ENCODE measurements at places on chromosomes 12 and 14.
A peak's percentile ranks its signal among the peaks of the same experiment; 100 is the strongest.

DNA sequence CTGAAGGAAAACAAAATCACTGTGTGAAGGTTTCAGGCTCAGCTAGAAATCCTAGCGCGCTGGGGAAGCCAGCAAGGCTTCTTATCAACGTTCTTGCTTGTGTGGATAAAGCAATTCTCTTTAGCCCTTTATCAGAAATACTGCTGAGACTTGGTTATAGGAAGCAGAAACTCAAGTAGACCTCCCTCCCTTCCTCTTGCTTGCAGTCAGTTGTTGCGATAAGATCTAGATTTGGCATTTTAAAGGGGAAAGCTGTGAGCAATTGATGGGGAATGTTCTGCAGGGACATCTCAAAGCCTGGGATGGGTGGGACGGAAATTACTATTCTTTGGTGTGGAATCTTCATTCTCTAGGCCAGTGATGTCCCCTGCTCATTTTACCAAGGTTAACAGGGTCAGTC lies 76.4 kb upstream of the ANO4 start:
- H3K36me3 ChIP-seq, result no peaks in the 10 kb centered on the region
- no peaks in the 10 kb centered on the region for H3K4me1 ChIP-seq
- H3K27me3 ChIP-seq, result peaks cover 45% of the 10 kb centered on the region
- DNase-seq, result no peak
- H3K27ac ChIP-seq, result no peak overlapping the region

DNA sequence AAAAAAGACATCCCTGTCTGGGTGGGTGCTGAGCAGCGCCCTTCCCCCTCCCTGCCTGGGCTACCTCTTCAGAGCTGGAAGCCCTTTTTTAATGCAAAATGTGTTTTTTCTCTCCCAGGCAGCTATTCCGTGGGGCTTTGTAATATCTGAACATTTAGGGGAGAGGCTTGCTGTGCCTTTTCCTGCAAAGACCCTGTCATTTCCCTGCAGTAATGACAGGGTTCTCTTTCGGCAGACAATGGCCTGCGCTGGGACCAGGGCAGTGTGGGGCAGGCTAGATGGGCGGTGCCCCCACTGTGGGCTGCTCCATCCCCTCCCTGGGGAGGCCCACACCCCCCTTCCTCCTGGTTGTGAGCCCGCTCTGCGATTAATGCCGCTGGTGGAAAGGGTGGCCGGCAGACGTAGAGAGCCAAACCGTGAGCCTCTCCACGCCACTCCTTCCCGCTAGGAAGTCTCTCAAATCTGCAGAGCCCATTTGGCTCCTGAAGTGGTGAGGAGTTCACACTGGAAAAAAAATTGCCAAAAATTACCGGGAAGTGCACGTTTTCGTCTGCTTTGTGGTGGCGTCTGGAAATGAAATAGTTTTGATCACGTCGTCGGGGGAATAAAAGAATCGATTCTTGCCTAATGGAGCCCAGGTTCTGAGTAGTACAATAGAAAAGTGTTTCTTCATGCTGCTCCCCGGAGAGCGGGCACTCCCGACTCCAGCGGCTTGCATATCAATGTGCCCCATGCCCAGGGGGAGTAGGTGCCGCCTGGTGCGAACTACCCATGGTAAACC lies 31.5 kb downstream of the KIF26A start:
- H3K4me3 ChIP-seq, result no peak overlapping the region
- no peaks in the 10 kb centered on the region for H3K4me1 ChIP-seq
- H3K27me3 ChIP-seq, result no peaks in the 10 kb centered on the region

GRCh38 chr12:97642911-97643310 lies 180.3 kb downstream of the RMST start:
- H3K4me1 ChIP-seq, result no peaks in the 10 kb centered on the region
- H3K36me3 ChIP-seq, result no peaks in the 10 kb centered on the region
- no peaks in the 10 kb centered on the region for H3K27me3 ChIP-seq
- DNase-seq, result no peak
- no peak overlapping the region for H3K4me3 ChIP-seq
- H3K27ac ChIP-seq, result no peak overlapping the region

DNA sequence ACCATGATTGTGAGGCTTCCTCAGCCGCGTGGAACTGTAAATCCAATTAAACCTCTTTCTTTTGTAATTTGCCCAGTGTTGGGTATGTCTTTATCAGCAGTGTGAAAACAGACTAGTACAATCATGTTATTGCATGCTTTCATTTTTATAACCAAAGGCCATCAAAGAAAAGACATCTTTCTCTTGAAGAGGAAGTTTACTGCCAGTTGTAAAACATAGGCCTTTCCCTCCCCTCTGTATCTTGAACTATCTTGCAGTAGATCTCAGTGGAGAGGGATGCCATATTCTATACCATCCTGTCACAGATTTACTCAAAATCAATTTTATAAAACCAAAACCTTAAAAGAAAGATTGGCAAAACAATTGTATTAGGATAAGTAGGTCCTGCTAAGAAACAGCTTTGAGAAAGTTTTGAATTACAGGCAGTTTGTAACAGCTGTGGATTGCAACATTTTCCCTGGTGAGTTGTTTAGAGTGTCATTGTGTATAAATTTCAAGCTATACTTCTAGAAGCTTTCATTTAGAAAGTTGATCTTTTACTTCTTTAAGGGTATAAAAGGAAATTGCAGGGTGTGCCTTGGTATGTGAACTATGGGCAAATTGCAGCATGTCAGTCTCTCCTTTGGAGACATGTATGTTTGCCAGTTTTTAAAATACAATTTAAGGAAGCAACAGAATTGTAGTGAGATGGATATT lies 128.0 kb downstream of the ATP23 start:
- no peaks in the 10 kb centered on the region for H3K36me3 ChIP-seq
- DNase-seq, result no peak
- no peaks in the 10 kb centered on the region for H3K27me3 ChIP-seq
- H3K4me3 ChIP-seq, result no peak overlapping the region
- H3K4me1 ChIP-seq, result no peaks in the 10 kb centered on the region

- DNase-seq, result peak; percentile 26
- no peak overlapping the region for H3K4me3 ChIP-seq
- no peak overlapping the region for H3K27ac ChIP-seq
- peaks cover 16% of the 10 kb centered on the region for H3K27me3 ChIP-seq
- peaks cover 63% of the 10 kb centered on the region for H3K4me1 ChIP-seq
- H3K36me3 ChIP-seq, result no peaks in the 10 kb centered on the region
Observed at GRCh38 chr14:75226755-75227544, 50.5 kb upstream of the TMED10 start.

DNA sequence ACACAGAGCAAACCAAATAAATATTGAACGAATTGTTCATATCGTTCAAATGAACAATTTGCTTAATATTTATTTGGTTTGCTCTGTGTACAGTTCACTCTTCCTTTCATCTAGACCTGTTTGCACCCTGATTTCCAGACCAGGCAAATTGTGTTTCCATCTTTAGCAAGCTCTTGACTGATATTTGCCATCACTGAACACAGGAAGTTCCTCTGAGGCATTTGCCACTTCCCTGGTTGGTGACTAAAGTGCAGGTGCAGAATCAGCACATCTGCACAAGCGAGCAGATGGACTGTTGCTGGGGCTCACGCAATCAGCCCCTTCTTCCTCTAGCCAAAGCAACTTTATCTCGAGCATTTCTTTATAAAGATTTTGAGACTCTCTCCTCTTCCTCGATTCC lies 112.9 kb downstream of the DAAM1 start:
- DNase-seq, result peak; percentile 17
- H3K36me3 ChIP-seq, result no peaks in the 10 kb centered on the region
- H3K27me3 ChIP-seq, result no peaks in the 10 kb centered on the region

GRCh38 chr14:73633116-73634010 lies 11.4 kb upstream of the DNAL1 start:
- peaks cover 13% of the 10 kb centered on the region for H3K4me1 ChIP-seq
- no peaks in the 10 kb centered on the region for H3K27me3 ChIP-seq
- no peak overlapping the region for H3K27ac ChIP-seq
- peak overlapping the region; percentile 84 for H3K4me3 ChIP-seq

DNA sequence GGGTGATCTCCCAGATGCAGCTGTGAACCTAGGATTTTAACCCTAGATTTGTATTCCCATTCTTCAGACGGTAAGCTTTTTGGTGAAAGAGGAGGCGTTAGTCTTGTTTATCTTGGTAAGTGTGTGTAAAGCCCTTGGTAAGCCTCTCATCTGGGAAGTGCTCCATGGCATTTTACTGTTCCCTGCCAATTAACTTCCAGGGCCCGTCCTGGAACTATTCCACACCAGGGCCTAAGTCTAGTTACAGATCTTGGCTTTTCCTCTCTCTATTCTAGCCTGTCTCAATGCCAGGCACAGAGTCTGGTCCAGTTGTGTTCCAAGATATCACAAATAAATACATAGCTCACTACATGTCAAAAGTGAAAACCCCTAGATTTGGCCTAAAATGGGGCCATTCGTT lies 42.4 kb downstream of the YEATS4 start:
- no peak overlapping the region for H3K4me3 ChIP-seq
- no peaks in the 10 kb centered on the region for H3K27me3 ChIP-seq
- no peaks in the 10 kb centered on the region for H3K4me1 ChIP-seq
- H3K36me3 ChIP-seq, result no peaks in the 10 kb centered on the region
- H3K27ac ChIP-seq, result no peak overlapping the region

- peak overlapping the region; percentile 95 for H3K27ac ChIP-seq
- peak; percentile 45 for DNase-seq
- peak overlapping the region; percentile 95 for H3K4me3 ChIP-seq
- H3K4me1 ChIP-seq, result peaks cover 23% of the 10 kb centered on the region
- H3K36me3 ChIP-seq, result peaks cover 4% of the 10 kb centered on the region
Observed at GRCh38 chr12:14239350-14239934, 126.0 kb upstream of the ATF7IP start.

DNA sequence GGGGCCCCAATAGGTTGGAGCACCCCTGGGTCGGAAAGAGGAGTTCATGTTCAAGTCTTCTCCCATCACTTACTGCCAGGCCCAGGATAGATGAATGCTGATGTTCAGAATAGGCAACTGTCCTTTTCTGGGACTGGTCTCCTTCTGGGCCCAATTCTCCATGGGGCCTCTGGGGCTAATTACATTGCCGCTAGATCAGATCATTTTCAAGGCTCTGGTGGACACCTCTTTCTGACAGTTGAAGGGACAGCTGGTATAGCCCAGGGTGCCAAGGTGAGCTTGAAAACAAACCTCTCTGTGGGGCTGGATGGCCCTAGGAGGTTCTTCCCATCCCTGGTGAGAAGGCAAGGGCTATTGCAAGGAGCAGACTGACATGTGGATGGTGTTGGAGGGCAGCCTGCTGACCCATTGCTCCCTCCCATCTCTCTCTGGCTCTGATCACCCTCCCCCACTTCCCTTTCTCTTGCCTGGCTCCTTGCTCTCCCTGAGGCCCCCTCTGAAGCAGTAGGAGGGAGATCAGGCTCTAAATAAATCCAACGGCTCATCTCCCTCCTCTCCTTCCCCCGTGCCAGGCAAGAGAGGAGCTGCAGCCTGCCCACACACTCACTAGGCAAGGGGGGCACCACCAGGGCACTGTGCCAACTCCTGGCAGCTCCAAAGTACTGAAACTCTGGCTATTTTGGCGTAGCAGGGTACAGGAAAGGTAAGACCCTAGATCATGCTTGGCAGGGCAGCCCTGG lies 1.9 kb downstream of the CACNB3 start:
- peaks cover 25% of the 10 kb centered on the region for H3K4me1 ChIP-seq
- DNase-seq, result no peak
- H3K27me3 ChIP-seq, result peaks cover 22% of the 10 kb centered on the region
- no peak overlapping the region for H3K4me3 ChIP-seq
- no peak overlapping the region for H3K27ac ChIP-seq
- no peaks in the 10 kb centered on the region for H3K36me3 ChIP-seq

DNA sequence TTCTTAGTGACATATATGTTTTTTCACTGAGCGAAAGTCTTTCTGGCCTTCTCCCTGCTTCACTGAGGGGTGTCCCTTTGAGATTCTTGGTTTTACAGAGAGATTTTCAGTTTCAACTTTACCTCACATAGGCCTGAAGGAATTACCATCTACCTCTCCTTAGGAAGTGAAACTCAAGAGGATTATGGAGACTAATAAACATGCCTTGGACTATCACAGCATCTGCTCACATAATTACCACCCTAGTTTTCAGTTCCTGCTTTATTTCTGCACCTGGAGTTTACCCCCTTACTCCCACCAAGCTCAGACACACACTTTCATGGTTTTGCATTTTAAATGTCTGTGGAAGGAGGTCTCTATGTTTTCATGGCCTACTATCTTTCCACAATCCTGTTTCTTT lies 118.3 kb upstream of the SCAF11 start:
- no peaks in the 10 kb centered on the region for H3K27me3 ChIP-seq
- H3K4me1 ChIP-seq, result no peaks in the 10 kb centered on the region
- no peak for DNase-seq
- no peak overlapping the region for H3K27ac ChIP-seq

DNA sequence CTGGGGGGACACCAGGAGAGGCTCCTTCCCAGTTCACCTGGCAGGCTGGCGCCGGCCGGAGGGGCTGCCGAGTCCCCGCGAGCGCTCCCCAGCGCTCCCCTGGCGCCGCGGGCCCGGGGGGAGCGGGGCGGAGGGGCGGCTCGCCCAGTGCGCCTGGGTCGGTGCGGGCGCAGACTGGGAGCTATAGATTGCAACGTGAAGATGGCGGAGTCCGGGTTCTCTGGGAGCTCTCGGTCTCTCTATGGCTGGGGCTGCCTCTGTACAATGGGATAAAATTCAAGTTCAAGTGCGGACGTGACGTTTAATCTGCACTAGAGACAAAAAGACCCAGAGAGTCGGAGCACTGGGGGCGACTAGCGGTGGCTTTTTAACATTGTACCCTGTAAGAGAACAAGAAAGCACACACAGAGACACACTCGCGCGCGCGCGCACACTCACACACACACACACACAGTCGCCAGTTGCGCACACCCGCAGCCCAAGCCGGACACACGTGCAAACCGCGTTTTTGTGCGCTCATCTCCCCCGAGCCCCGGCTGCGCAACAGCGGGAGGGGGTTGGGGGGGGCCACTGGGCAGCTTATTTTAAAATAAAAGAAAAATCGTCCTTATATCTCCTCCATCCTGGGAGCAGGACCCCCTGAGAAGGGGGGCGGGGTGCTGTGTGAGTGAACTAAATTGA lies at the start of gene BCL11B:
TSS of gene BCL11B (minus strand) at position 247 of the 681 bp plus-strand sequence. CDS start 979 bp downstream, outside the sequence.
- no peaks in the 10 kb centered on the region for H3K27me3 ChIP-seq
- H3K4me1 ChIP-seq, result peaks cover 37% of the 10 kb centered on the region
- DNase-seq, result peak; percentile 89
- H3K36me3 ChIP-seq, result peaks cover 13% of the 10 kb centered on the region
- H3K27ac ChIP-seq, result peak within 1 kb of the TSS; percentile 98
